ENCODE measurements at places on chromosomes 16 and 17.

GRCh38 chr16:29820271-29820701, at the start of gene MVP:
Gene MVP, plus strand, starts transcription at chr16:29820462. Its CDS starts 10,088 bp downstream, at chr16:29830550.
- DNase-seq, result peak; percentile 78

- DNase-seq, result no peak
Observed at GRCh38 chr17:14701886-14702285, 401.0 kb downstream of the HS3ST3B1 start.

- no peak for DNase-seq
Observed at GRCh38 chr17:45320349-45320930, 3.6 kb upstream of the MAP3K14 start.

GRCh38 chr16:11101695-11102522, 154.1 kb downstream of the SOCS1 start:
- no peak for DNase-seq

DNA sequence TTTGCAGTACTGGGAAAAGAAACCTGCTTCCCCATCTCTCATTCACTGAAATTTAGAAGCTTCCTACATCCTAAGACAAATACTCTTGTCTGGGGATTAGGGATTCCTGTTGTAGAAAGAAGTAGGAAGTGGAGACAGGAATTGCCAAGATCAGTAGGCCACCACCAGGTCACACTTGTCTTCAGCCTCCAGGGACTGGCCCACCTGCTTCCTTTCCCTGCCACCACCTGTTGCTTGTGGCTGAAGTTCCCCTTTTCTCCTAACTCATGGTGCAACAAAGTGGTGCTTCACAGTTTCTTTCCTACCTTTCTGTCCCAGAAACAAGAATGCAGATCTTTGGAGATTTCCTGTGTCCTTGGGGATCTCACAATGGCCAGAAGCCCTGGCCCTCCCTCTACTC, 82.4 kb downstream of the WNT3 start:
- DNase-seq, result no peak

- DNase-seq, result no peak
Observed at GRCh38 chr16:10150906-10151305, 31.3 kb downstream of the GRIN2A start.

- DNase-seq, result no peak
Observed at GRCh38 chr16:20903116-20903898, 2.7 kb downstream of the LYRM1 start.

- DNase-seq, result no peak
Observed at GRCh38 chr16:79535130-79535529, 65.4 kb downstream of the MAF start.

- DNase-seq, result no peak
Observed at GRCh38 chr17:81635973-81636504, 873 bp downstream of the NPLOC4 start.

DNA sequence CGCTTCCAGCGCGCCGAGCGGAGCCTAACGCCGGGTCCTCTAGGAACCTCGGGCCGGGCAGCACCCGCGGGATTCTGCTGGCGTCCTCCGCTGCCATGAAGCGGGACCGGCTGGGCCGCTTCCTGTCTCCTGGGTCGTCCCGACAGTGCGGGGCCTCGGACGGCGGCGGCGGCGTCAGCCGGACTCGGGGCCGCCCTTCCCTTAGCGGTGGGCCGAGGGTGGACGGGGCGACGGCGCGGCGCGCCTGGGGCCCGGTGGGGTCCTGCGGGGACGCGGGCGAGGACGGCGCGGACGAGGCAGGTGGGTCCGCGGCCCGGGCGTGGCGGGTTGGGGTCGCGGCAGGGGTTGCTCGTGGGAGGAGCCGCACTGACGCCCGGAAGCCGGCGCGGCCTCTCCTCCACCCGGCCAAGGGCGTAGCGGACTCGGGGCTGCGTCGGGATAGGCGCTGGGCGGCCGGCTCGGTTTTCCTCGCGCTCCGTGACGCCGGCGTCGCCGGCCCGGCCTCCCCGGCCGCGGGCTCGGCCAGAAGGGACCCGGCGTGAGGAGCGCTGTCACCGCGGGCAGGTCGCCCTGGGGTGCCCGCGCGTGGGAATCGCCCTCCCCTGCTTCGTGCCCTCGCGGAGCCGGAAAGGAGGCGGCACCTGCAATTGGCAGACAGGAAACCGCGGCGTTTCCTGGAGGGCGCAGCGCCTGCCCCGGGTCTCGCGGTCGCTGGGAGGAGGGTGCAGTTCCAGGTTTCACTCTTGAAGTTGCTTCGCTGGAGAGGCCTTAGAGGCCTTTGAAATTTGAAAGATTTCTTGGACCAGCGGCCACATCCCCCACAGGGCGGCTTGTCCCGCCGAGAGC, 432 bp downstream of the ZNF276 start:
- DNase-seq, result peak; percentile 70

- DNase-seq, result no peak
Observed at GRCh38 chr16:19645557-19645981, 72.5 kb downstream of the KNOP1 start.

DNA sequence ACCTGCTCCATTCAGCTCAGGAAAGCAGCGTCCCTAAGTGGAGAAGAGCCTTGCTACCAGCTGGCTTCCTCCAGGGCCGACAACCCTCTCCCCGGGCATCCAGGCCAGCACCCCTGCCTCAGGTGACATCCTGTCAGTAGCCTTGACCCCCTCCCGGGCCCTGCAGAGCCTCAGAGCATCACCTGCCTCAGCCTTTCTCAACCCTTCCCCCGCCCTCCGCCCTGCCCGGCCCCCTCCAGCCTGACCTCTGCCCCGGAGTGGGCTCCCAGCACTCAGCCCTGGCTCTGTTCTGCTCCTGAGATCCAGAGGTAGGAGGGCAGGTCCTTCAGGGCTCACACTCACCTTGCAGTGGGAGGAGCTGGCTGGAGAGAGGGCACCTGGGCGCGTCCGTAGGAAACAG, 73.8 kb upstream of the METRNL start:
- DNase-seq, result no peak

GRCh38 chr16:239948-240277, 5.3 kb downstream of the FAM234A start:
- peak; percentile 36 for DNase-seq

DNA sequence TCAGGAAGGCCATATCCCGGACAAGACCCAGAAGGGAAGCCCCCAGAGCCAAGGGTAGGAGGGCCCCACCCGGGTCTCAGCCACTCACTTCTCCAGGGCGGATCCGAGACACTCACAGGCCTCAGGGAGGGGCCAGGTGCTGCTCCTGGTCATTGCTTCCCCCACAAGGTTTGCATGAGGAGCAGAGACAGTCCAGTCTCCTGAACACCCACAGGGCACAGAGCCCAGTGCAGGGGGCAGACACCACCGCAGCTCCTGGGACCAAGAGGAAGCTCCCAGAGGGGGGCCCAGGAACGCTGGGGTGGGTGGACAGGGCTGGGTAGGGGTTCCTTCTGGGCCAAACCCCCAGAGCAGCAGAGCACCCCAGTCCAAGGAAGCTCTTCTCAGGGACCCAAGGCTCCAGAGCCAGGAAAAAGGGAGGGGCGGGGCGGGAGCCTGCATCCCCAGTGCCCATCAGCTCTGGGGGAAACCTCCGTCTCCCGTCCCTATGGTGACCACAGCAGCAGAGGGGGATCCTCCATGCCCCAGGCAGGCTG, 709 bp upstream of the MRPL28 start:
- DNase-seq, result no peak

DNA sequence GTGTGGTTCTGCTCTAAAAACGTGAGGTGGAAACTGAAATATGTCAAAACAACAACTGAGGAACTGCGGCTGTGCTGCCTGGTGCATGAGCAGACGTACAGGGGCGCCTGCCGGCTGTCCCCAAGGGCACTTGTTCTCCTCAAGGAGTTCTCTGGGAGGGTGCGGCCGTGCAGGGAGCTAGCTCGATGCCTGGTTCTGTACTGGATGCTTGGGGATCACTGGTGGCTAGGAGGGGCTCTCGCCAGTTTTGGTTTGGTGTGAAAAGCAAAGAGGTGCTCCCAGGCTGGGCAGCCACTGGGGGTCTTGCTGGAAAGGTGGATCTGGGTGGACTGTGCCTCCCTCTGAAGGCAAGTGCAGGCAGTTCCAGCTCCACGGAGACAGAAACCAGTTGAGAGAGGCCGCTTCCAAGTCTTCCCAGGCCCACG, 41.9 kb upstream of the ATP2A3 start:
- no peak for DNase-seq

DNA sequence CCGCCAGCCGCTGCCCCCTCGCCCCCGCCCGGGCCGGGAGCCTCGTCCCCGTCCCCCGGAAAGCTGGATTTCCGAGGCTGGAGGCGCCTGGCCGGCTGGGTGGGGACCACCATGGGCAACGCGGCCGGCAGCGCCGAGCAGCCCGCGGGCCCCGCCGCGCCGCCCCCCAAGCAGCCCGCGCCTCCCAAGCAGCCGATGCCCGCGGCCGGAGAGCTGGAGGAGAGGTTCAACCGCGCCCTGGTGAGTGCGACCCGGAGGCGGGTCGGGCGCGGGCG, 266 bp downstream of the FMNL1 start:
- peak; percentile 17 for DNase-seq

GRCh38 chr17:65208717-65209116, 71.5 kb downstream of the RGS9 start:
- DNase-seq, result no peak

GRCh38 chr16:57533431-57534336, 2.7 kb downstream of the CCDC102A start:
- peak; percentile 17 for DNase-seq

- no peak for DNase-seq
Observed at GRCh38 chr16:20137194-20137593, 63.5 kb upstream of the GPR139 start.

- no peak for DNase-seq
Observed at GRCh38 chr17:56896968-56897359, 16.9 kb downstream of the TRIM25 start.

GRCh38 chr17:68011199-68011665, 15.0 kb upstream of the C17orf58 start:
- DNase-seq, result peak; percentile 34

DNA sequence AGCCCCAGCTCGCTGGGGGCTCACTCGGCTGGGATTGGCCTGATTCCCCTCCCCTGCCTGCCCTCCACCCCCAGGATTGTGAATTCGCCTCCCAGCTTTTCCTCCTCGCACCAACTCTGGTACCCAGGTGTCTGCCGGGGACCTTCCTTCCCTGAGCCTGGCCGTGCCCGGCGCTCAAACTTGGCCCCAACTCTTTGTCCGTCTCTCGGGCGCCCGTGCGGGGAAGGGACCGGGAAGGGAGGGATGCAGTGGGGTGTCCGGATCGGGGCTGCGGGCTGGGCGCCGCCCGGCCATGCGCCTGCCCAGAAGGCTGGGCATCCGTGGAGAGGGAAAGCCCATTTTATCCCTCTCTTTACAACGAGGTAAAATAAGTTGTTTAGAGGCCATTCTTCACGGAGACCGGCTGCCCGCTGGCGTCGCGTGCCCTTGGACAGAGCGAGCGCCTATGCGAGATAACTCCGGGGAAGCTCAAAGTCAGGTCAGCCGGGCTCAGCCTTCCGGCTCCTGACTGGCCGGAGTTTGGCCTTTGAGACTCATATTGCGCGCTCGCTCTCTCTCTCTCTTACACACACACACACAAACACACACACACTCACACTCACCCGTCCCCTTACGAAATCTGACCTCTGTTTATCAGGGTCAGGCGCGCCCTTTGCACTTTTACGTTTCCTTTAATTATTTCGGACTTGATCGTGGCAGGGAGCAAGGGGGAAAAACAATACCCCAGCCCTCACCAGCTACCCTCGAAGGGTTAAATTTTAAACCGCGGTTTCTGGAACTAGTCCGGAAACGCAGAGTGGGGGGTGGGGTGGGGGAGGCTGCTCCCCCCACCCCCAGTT, 774 bp upstream of the MAF start:
- DNase-seq, result peak; percentile 36

DNA sequence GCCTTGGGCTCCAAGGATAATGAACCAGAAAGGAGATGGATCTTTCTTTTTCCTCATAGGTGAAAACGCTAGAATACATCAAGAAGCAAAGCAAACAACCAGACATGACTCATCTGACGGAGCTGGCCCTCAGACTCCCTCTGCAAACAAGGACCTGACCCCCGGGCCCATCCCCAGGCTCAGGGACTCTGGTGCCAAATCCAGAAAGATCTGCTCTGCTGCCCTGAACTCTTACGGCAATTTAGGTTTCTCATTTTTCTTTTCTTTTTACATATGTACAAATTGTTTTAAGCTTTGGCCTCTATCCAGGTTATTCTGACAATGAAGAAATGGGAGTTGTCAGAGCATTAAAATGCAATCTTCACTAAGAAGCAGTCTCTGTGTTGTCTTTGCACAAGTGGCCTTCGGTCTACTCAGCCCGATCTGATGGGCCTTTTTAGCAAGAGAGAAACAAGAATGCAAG, 17.7 kb downstream of the KNOP1 start:
- peak; percentile 48 for DNase-seq

DNA sequence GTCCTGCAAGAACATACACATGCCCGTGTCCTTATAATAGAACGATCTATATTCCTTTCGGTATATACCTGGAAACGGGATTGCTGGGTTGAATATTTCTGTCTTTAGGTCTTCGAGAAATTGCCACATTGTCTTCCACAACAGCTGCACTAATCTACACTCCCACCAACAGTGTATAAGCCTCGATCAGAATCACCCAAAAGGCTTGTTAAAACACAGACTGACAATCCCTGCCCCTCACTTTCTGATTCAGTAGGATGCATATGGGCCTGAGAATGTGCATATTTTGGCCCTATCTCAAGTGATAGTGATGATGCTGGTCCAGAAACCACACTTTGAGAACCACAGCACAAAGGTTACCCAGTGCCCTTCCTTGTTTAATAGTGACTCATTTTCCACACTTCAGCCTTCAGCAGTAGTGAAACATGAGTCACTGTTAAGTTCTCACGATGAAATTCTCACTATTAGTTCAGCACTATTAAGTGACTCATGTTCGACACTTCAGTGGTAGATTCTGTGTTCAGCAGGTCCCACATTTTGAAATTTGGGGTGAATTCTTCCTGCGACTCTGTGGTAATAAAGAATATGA, 215.6 kb downstream of the GRIN2A start:
- no peak for DNase-seq

DNA sequence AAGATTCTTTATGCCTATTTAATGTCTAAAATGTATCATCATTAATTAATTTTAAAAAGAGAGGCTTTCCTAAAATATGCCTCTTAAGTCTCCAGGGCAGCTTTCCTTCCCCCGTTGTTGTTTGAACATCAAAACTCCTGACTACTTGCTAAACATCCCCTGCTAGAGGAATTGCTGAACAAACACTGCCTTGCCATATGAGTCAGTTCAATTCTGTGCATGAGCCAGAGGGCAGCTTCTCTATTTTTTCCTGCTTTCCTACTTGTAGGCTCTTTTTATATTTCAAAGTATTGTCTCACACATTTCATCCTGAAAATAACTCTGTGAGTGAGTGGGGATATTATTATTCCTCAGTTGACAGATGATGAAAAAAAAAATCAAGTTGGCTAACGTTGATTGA, 143.4 kb downstream of the HS3ST4 start:
- DNase-seq, result no peak
